ENCODE measurements at places on chromosomes 5 and 9. TPM values are rescaled to one million over a fixed set of nuclear protein-coding genes. Genes with fewer than 3 reads are reported as not detected.

The NDFIP1 gene
- 105 TPM for total RNA-seq

The AK8 gene
- under 0.01 TPM for total RNA-seq

The CDC25C gene
- total RNA-seq: 1.1 TPM

The HACD4 gene
- total RNA-seq: 3.5 TPM

The LECT2 gene
- total RNA-seq: not detected

The GPX3 gene
- total RNA-seq: 18.6 TPM

The HRCT1 gene
- 0.58 TPM for total RNA-seq

The UBQLN1 gene
- total RNA-seq: 121 TPM

The PCDHA5 gene
- total RNA-seq: under 0.01 TPM

The DBH gene
- total RNA-seq: not detected

The MACIR gene
- 41.0 TPM for total RNA-seq

The GBGT1 gene
- 3.3 TPM for total RNA-seq

The CYFIP2 gene
- total RNA-seq: 25.9 TPM

The GRM6 gene
- not detected for total RNA-seq

The IFNB1 gene
- total RNA-seq: not detected

The MEIKIN gene
- not detected for total RNA-seq

The CAMK2A gene
- total RNA-seq: 0.28 TPM

The EQTN gene
- total RNA-seq: not detected

The CCL27 gene
- total RNA-seq: not detected

The PIP5K1B gene
- total RNA-seq: not detected

The SVEP1 gene
- total RNA-seq: 14.4 TPM

The ACTL7B gene
- total RNA-seq: not detected

The PCDHGA5 gene
- total RNA-seq: 0.58 TPM

The NIPAL4 gene
- 0.85 TPM for total RNA-seq

The PCDHGA3 gene
- 1.7 TPM for total RNA-seq

The TXNDC8 gene
- total RNA-seq: not detected

The PHF24 gene
- 0.28 TPM for total RNA-seq

The MEF2C gene
- total RNA-seq: 31.3 TPM

The SLC24A2 gene
- not detected for total RNA-seq

The GNA14 gene
- 4.0 TPM for total RNA-seq

The SPINK4 gene
- not detected for total RNA-seq

The PRUNE2 gene
- 67.7 TPM for total RNA-seq

The PLPPR1 gene
- total RNA-seq: not detected

The MARCOL gene
- not detected for total RNA-seq

The GFI1B gene
- not detected for total RNA-seq

The GABRA6 gene
- not detected for total RNA-seq

The SLC12A2 gene
- 70.0 TPM for total RNA-seq

The FSTL4 gene
- total RNA-seq: not detected

The SLC25A48 gene
- not detected for total RNA-seq

The ZNF483 gene
- 1.2 TPM for total RNA-seq

The REXO4 gene
- total RNA-seq: 27.8 TPM

The INSYN2B gene
- total RNA-seq: 24.0 TPM

The TLX3 gene
- not detected for total RNA-seq

The PTGDS gene
- total RNA-seq: 1.7 TPM

The MAMDC2 gene
- 3.1 TPM for total RNA-seq

The LRRC19 gene
- total RNA-seq: not detected

The SLC34A1 gene
- not detected for total RNA-seq

The MAP1B gene
- 501 TPM for total RNA-seq

The DMRT2 gene
- not detected for total RNA-seq

The PTRH1 gene
- total RNA-seq: 17.8 TPM

The CKMT2 gene
- total RNA-seq: 1.3 TPM
